ENCODE measurements at places on chromosomes 1 and 21.
A peak's percentile ranks its signal among the peaks of the same experiment; 100 is the strongest.

GRCh38 chr21:32055305-32055704, 182.5 kb downstream of the HUNK start:
- no peak for DNase-seq

DNA sequence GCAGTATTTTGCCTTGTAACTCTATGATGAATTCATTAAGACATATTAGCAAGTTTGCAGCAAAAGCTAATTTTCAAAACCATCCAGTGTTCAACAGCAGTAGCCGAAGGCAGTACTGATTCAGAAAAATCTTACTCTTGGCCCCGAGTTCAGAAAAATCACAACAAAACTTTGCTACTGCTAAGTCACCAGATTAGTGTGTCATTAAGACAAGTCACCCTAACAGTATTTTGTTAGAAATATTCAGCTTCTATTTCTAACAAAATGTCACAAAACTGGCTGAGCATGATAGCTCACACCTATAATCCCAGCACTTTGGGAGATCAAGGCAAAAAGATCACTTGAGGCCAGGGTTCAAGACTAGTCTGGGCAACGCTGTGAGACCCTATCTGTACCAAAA, 8.2 kb downstream of the GTF2B start:
- DNase-seq: no peak

DNA sequence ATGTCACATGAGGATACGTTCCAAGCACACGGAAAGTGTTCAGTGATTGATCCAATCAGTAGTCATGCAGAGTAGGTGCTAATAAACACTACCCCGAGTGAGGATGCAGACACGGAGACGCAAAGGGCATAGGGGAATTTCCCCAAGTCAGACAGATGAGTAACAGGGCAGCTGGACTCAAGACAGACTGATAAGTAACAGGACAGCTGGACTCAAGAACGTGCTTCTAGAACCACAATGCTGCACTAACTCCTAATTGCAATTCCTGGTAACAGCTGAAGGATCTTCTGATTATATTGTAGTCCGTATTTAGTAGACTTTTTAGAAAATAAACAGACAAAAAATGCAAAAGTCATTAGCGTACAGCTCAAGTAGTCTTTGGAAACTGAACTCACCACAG, 1.9 kb upstream of the OR2T10 start:
- DNase-seq: no peak

- no peak for DNase-seq
Measured at GRCh38 chr21:46094401-46095082, 3.4 kb upstream of the COL6A2 start.

DNA sequence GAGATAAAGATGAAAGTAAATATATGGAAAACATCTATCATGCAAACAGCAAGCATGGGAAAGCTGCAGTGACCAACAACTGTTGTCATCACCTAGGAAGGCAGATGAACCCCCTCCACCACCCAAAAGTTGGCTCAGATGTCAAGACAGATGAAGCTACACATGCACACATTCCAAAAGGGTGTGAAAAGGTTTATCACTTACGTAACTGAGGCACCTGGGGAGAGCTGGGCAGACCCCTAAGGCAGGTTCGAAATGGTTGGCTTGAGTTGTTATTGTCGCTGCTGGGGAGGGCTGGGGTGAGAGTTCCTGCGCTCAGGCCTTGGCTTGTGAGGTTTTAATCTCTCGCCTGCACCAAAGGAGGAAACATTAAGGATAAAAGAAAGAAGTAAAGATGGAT, 355.1 kb upstream of the CHRM3 start:
- DNase-seq: no peak

DNA sequence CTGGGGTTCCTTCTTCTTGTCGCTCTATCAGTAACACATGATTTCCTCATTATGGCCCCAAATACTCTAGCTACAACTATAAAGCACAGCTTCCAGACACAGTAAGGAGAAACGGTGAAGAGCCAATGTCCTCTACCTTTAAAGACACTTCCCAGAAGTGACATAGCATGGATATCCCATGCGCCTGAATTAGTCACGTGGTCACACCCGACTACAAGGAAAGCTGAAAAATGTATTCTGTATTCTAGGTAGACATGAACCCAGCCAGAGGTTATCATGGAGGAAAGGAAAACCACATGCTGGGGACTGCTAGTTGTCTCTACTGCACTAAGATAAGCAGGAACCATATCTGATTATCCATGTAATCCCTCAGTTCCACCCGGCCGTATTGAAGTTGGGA, 244.3 kb downstream of the LMX1A start:
- no peak for DNase-seq

DNA sequence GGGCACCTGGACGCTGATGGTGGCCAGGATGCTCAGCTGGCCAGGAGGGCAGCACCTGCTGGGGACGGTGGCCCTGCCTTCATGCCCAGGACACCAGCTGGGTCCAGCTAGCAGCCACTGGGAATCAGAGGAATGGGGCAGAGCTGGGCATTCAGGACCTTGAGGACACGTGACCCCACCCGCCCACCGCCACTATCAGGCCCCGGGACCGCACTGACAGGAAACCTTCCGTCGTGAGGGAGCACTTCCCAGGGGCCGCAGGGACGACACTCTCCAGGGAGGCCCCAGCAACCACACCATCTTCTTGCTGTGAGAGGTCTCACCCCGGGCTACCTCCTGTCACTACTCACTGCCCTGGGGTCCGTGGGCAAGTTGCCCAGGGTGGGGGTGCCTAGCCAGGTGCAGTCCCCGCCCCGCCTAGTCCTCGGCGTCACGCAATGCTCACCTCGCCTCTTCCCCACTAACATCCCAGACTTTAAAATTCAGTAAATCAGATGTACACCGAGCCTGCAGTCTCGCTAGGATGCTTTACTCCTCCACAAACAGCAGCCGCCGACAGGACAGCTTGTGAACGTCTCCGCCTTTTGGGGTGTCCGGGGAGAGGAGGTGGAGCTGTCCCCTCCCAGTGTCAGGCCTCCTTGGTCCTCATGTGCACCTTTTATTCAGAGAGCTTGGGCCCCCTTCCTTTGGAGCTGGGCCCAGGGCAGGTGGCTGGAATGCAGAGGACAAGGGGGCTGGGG, 4.9 kb downstream of the VWA1 start:
- DNase-seq: no peak

DNA sequence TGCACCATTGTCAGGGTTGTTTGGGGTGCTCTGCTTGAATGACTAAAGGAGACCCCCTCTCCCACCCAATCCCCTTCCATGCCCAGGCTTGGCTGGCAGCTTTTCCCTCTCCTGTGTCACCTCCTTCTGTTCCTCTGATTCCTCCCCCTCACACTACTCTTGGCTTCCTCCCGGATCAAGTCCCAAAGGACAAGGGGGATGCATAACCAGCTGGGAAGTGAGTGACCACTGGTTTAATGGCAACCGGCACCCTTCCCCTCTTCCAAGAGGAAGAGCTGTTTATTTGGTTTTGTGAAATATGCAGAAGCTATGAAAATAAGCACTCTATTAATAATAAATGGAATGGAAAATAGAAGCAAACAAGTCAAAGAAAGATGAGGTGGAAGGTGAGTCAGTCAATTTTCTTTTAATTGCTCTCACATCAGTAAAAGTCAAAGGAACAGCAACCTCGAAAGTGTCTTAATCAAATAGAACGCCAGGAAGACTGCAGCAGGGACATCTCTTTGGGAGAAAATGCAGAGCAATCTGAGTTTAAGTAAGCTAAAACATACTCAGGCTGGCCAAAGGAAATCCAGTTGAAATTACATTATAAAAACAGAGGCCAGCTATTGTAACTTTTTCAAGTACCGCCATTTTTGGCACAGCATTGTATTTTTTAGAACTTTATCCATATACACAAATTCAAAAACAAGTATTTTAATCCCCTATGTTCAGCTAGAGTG, 322.5 kb downstream of the SIPA1L2 start:
- DNase-seq: no peak

DNA sequence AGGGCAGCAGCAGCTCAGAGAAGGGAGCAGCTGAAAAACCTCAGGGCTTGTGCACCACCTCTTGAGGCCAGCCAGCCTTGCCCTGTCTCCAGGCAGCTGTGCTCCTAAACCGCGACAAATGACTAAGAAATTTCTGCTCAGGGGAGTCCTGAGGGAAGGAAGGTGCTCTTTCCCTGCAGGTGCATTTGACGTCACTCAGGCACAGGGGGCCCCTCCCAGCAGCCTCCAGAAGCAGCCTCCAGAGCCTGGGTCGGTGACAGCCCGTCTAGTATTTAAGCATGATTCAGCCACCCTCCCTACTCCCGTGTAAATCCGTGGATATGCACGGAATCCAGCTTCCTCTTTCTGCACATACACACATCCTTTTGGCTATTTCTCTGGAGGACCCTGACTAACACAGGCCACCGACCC, 560.5 kb downstream of the KIF26B start:
- no peak for DNase-seq

DNA sequence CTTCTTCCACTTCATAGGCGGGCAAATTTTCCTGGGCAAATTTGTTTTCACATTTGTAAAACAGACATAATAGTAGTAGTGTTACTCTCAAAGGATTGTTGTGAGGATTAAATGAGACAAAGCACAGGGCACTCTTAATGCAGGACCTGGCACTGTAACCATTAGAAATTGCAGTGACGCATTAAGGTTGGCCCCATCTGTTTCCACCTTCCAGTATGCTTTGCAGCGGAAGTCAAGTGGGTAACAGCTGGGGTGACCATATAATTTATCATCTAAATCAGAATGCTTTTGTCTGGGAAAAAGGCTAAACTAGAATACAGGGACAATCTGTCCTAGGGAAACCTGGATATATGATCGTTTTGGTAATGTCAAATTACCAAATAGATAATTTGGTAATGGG, 132.5 kb upstream of the CACHD1 start:
- DNase-seq: no peak

DNA sequence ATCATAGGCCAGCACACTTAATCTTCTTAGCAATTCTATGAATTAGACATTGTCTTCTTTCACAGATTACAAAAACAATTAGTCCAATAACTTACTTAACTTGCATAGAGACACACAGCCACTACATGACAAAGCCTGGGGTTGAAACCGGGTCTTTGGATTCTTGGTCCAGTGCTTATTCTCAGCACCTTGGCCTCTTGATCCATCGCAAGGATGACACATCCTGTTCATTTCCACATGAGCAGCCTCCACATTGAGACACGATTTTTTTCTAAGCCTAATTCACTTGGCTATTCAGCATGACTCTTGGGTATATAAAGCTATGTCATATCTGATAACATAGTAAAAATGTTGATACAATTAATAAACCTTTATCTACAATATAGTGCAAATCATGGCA, 221.0 kb upstream of the FOXD3 start:
- DNase-seq: no peak

- no peak for DNase-seq
Measured at GRCh38 chr1:161987303-161987702, 36.4 kb downstream of the OLFML2B start.

GRCh38 chr1:227924833-227925574, 22.7 kb downstream of the WNT9A start:
- no peak for DNase-seq

- DNase-seq: peak; percentile 87
Measured at GRCh38 chr1:185500001-185500626, 183.1 kb upstream of the IVNS1ABP start.

DNA sequence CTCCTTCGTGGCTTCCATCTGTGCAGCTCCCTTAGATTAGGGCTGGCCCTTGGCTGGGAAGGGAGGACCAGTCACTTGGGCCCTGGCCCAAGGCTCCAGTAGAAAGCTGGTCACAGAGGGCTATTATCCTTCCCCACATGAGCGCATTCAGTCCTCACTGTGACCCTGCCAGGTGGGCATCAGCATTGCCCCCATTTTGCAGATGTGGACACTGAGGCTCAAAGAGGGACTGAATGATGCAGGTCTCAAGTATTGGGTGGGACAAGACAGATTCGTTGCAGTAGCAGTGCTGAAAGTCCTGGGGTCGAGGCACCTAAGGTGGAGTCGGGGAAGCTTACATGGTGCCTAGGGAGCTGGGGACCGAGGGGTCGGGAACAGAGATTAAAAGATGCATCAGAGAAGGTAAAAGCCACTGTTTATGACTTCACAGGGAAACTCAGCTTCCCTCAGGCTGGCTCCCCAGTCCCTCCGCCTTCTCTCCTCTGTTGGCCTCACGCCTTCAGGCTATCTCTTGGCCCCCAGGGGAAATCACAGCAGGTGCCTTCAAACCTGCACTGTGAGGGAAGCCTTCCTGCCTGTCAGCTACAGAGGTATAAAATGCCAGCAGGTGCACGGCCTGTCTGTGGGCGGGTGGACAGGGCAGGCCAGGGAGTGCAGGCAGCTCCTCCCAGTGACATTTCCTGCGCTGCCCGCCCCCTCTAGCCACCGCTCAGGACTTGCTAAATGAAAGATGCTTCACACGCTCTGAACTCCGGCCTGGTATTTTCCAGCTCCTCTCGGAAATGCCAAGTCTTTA, 178.4 kb downstream of the GRIK3 start:
- no peak for DNase-seq

GRCh38 chr1:162854245-162854882, 6.6 kb downstream of the CCDC190 start:
- peak; percentile 79 for DNase-seq

DNA sequence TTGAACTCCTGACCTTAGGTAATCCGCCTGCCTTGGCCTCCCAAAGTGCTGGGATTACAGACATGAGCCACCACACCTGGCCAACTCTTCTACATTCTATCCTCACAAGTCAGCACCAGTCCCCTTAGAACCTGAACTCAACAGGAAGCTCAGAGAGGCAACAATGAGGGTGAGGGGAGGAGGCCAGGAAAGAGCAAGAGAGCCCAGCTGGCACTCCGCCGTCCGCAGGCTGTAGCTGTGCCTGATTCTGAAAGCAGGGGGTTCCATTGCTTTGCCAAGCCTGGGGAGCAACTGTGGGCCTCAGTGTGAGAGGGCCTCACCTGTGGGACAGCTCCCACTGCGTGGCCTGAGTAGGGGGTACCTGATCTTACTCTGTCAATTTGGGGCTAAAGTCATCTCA, 18.7 kb downstream of the STK40 start:
- no peak for DNase-seq

DNA sequence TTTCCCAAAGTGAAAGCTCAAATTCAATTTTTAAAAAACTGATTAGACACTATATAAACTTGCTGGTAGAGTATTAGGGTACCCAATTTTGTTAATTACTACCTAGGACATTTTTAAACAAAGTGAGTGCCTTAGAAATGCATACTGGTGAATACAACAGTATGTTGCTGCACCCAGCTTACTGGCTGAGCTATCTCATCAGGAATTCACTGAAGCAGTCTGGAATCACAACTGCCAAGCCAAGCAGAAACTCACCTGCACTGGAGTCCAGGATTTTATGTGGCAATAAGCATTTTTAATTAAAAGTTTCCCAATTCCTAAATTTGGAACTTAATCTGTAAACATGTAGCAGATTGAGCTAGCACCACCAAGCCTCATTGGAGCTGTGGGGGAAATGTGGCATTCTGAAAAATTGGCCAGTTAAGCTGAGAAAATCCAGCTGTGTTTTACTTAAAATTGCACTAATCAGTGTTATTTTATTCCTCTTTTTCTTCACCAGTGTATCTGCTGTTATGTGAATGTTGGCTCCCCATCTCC, 61.8 kb downstream of the CLEC20A start:
- peak; percentile 57 for DNase-seq

All from epithelial cell of esophagus (primary cell).